Stimulated activated CD4-positive, alpha-beta T cell treated with anti-CD3 and anti-CD28 coated beads, Interleukin-1b, Interleukin-23, amount 100 ng/mL, for 1 hour (primary cell): ENCODE measurements at places on chromosomes 12 and 14.

DNA sequence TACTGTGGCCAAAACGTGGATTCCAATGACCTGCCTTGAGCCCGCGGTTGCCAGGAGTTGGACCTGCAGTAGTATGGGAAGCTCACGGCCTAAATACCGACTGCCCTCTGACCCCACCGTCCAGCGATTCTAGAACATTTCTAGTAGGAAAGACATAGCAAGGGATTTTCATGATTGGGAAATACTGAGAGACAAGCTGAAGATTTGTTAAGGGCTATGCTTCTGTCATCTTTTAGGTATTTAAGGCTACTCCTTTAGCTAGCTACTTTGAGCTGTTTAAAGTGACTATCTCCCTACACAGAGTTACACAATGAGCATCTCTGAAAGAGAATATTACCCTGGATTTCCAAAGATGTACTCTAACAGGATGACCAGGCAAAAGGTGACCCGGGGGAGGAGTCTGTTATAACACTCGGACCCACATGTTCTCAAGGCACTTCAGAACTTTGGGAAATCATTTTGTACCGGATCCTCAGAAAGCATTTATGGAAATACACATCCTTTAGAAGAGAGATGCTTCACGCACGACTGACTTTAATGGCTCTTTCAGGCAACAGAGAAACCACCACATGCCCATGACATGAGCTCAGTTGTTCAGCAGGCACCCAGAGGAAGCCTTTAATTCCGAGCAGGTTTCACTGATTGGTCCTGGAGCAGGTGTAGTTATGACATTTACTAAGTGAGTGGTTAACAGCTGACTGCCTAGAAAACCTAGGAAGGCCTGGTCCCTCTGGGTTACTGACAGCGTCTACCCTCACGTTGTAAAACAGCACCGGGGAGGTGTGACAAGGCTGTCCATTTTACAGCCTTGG is 4.2 kb downstream of the BAG5 start:
- DNase-seq, result no peak

GRCh38 chr12:131943389-131943788 is 6.4 kb upstream of the EP400 start:
- no peak for DNase-seq

DNA sequence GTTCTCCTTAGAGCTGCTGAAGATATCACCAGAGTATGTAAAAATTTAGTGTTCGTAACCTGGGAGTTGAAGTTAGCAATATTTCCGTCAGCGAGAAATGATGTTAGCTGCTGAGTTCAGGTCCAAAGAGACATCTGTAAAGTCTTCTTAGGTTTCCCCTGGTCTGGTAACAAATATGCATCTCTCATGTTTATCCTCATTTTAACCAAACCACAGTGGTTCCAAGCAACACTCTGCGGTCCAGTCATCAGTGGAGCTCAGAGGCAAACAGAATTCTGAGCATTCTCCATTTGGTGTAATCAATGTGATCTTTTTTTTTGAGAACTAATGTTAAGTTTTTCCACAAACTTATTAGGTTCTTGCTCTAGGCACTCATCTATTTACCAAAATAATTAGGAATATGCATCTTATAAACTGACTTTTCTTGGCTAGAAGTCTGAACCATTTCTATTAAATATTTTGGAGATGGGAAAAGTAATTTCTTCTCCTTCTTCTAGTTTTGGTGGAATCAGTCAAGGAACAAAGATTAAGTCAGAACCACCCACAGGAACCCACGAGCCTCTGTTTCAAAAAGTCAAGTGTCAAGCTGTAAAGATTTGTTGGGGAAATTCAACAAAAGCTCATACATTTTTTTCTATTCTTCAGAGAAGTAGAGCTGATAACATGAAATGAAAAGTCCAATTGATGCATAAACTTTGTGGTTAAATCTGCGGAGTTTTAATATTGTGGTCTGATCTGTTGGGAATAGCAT is 64.7 kb downstream of the IFNG start:
- no peak for DNase-seq

DNA sequence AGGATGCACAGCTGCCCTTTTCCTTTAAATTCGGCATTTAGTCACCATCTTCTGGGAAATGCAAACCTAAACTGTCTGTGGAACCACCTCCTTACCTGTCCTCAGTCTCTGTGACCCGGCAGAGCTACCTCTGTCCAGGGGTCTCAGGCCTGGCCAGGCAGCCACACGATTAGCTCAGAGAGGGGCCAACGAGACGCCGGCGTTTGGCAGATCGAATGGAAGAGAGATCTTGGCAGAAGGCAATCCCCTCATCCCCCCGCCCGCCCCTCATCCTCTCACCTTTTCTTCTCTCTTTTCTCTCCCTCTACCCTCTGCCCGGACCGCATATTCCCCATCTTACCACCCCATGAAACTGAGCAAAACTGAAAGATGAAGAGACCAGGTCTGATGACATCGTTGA is 101.0 kb downstream of the PIWIL1 start:
- DNase-seq, result no peak

DNA sequence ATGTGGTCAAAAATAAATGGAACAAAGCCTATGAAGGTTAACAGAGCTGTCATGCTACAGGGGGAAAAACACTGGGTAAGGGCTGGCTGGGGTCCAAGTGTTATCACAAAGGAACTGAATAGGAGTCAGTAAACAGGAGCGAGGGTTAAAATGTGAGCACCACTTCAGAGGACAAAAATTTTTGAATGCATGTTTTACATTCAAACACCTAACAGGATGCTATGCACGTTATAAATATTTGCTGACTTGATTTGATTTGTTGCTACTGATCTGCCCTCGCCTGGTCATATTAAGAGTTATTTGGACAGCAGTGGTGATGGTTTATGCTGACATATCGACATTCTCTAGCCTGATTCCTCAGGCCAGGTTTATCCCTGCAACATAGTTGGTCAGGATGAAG is 7.4 kb upstream of the KTN1 start:
- no peak for DNase-seq

GRCh38 chr12:916712-917445 is 32.6 kb downstream of the RAD52 start:
- DNase-seq, result no peak

- no peak for DNase-seq
Measured at GRCh38 chr12:57069523-57069922, 9.1 kb downstream of the NEMP1 start.
